ENCODE measurements at places on chromosomes 1 and 21.

- DNase-seq: no peak
Measured at GRCh38 chr1:244209955-244210354, 158.9 kb downstream of the ZBTB18 start.

- DNase-seq: no peak
Measured at GRCh38 chr1:100394285-100394684, 42.0 kb downstream of the CDC14A start.

DNA sequence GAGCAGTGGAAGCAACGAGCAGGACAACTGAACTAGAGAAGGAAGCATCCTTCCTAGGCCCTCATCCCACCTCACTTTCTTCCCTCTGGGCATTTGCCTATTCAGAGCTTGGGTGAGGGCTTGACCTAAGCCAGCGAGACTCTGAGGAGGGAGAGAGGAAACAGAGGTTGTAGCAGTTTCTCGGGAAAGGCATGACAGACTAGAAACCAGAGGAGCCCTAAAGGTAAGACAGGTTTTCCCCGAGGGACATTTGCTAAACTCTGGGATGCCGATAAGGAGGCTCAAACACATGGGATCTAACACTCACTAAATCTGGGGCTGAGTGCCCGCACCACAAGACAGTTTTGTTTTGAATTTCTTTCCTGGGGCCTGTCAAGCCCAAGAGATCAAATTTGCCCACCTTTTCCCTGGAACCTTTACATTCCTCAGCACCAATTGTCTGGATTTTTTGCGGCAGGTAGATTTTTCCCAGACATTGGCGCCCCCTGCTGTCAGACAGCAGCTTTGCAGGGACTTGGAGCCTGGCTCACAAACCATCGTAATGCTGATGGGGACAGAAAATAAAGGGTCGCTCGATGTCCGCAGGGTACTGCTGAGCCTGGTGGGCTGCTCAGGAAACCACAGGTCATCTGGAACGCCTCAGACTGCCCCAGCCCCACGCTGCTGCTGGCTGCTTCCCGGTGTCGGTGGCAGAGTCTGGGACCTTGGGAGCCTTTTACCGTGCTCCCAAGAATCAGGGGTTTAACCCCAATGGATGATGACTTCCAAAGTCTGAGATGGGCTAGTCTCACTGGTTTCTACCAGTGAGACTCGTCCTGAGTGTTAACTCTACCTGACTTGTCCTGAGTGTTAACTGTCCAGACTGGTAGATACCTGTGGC is 23.4 kb upstream of the TSPAN2 start:
- peak; percentile 29 for DNase-seq

GRCh38 chr1:20885121-20885520 is 98.0 kb upstream of the HP1BP3 start:
- peak; percentile 35 for DNase-seq

DNA sequence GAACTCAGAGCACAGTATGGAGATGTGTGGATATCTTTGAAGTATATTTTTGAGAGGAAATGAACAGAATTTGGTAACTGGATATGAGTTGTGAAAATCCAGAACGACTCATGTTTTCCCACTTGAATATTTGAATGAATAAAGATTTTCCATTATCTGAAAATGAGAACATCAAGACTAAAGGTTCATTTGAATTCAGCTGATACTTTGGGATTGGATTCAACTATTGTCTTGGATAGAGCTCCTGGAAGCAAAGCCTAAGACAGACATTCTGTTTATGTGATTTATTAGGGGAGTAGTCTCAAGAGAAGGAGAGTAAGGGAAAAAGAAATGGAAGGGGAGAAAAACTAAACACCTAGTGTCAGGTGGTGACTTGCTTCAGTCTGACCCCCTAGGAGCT is 256.0 kb upstream of the LYPLAL1 start:
- no peak for DNase-seq

DNA sequence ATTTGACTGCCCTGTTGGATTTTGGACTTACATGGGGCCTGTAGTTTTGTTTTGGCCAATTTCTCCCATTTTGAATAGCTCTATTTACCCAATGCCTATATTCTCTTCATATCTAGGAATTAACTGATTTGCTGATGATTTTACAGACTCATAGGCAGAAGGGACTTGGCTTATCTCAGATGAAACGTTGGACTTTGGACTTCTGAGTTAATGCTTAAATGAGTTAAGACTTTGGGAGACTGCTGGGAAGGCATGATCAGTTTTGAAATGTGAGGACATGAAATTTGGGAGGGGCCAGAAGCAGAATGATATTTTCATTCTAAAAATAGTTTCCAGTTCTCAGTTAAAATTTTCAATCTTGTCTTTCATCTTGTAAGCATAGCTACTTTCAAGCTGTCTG is 222.3 kb downstream of the COP1 start:
- no peak for DNase-seq

DNA sequence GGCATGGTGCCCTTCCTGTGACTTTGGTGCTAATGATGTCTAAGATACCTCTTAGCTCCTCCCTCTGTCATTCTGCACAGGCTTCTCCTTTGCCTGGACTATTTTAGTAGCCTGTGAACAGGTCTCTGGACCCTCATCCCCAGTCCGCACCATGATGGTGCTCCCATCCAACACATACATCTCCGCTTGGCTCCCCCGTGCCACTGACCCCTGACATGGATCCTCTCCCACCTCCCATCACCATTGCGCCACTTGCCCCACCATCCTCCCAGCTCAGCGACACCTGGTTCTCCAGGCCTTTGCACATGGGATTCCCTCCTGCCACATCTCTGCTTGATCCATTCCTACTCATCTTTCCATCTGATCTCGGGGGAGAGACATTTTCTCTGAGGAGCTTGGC is 33.9 kb downstream of the RUNX3 start:
- DNase-seq: no peak

DNA sequence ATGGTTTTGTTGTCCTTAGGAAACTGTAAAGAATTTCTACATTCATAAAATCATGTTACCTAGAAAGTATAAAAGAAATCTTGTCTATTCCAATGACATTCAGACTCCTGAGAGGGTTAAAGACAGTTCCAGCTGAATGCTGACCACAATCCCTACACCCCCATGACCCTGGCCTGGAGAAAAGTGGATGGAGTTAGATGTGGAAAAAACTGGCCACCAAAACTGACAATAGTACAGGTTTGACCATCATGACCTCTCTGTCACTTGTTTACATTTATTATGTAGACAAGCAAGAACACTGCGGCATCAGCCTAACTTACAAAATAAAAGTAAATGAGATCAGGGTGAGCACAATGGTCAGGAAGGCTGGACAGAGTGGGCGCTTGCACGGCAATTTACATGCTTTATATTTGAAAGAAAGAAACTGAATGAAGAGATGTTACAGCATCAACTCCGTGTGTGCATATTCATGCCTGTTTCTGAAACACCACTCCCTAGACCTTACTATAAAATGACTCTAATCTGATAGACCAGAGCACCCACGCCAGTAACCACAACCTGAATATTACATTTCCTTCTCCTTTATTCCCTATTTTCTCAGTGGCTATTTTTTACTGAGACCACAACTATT is 116.0 kb downstream of the ESRRG start:
- no peak for DNase-seq

DNA sequence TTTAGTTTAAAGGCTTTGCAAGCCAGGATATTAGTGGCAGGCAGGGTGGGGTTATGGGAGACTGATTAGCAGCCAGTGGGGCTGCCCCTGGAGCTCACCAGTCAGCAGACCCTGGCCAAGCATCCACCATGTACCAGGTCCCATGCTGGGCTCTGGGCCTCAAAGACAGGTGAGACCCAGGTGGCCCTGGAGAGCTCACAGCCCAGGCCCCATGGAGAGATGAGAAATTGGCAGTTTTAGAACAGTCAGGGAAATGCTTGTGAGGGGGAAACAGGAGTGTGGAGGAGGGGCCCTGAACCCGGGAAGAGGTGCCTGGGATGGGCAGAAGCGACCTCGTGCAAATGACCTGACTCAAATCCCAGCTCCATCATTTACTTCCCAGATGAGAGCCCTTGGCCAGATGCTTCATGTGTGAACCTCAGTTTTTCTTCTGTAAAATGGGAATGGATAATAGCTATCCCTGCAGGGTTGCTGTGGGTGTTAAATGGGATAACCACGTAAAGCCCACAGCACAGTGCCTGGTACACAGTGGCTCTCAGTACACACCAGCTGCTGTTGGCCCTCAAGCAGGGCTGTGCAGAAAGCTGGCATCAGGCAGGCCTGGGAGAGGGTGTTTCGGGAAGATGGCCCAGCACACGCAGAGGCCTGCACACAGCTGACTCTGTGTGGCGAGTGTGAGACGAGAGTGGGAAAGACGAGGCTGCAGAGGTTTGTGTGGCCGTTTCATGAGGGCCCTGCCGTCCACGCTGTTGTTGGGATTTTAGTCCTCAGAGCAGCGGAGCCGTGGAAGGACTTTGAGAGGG is 518.5 kb downstream of the PTPRU start:
- DNase-seq: no peak

- DNase-seq: peak; percentile 33
Measured at GRCh38 chr1:105793536-105794146, 1262.8 kb upstream of the PRMT6 start.

GRCh38 chr1:36285443-36286101 is 20.6 kb upstream of the SH3D21 start:
- DNase-seq: peak; percentile 82

DNA sequence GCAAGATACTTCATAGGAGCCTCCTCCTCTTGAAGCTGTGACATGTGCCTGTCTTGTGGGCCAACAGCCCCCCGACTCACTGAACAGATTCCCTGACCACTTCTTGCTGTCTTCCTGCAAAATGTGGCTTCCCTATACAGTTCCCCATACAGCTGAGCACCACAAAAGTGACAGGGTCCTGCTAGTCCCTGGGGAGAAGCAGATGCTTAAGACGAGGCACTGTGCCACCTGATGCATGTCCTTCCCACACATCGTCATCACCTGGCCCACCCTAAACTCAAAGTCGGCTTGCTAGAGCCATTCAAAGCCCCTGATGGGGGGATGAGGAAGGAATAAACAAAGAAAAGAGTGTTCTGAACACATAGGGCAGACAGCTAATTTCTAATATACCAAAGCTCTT is 29.2 kb upstream of the ETV3 start:
- no peak for DNase-seq

DNA sequence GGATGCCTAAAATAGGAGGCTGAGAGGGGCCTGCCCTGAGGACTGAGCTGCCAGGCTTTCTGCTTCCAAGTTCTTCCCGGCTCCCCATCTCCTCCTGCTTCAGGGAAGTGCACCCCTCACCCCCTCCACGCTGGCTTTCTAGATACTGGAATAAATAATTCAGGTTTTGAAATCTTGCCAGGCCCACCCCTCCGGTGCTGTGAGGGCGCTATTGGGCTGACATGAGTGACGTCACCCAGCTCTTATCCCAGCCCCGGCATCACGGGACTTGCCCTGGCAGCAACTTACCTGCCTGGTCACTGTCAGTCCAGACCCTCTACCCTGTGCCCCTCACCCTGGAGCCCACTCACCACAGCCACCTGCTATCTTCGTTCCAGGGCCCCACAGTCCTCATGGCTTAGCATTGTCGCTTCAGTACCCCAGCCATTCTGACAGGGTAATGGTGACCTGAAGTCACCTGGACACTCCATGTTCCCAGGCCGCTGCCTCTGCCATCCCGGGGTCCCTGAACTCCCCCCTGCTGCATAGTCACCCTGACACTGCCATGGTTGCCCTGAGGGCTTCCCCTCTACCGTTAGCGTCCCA is 819 bp upstream of the GPR3 start:
- DNase-seq: peak; percentile 63

- DNase-seq: peak; percentile 22
Measured at GRCh38 chr1:9315411-9316079, 22.9 kb downstream of the SPSB1 start.

DNA sequence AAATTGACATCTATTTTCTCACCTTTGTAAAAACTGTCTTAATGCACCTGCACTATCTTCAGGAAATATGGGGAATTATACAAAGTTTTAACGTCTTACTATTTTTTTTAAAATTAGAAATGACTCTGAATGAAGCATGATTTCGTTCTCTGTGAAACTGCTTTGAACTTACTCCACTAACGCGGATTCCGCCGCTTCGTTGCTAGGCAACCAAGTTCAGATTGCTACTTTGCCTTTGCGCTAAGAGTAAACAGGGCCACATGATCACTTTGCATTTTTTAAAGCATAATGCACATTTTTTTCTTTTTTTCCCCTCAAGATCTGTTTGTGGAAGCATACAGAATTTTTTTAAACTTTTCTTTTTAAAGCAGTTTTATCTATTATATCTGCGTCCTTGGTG is 690.5 kb downstream of the BRINP3 start:
- DNase-seq: peak; percentile 12

GRCh38 chr21:37172646-37173045 is 94.5 kb downstream of the VPS26C start:
- DNase-seq: no peak

DNA sequence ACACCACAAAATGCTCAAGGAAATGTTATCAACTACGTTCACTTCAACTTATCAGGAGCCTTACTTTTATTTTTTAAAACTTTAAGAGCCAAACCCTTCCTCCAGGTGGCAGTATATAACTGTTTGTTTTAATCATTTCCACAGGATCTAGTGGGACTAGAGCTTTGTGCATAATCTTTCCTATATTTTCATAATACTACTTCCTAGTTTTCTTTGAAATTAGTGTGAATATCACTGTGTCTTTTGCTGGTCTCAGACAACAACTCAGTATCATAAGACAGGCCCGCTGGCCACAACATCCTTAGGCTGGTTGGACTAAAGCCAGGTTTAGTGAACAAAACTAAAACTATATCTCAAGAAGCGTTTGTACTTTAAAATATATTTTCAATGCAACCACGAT is 145.5 kb downstream of the TIAM1 start:
- peak; percentile 57 for DNase-seq

GRCh38 chr1:87684713-87685205 is 356.1 kb downstream of the LMO4 start:
- DNase-seq: peak; percentile 59

DNA sequence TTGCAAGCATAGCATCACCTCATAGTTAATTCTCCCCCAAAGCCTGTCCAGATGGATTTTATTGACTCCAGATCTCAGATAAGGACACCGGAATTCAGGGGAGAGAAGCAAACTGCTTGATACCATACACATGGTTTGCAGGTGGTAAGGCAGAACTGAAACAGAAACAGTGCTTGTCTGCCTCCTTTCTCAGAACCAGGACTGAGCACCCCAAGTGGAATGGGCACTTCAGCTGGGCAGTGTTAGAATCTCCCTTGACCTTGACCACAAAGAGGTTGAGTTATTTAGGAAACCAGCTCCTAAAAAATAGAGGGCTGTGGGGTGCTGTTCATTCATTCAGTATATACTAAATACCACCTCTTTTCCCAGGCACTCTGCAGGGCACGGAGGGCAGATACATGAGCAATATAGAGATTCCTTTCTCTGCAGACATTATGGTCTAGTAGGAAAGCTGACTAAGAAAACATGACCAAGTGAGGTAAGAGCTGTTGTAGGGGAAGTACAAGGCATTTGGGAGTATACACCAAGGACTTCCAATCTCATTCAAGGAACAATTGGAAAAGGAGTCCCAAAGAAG is 185.2 kb downstream of the C1orf94 start:
- no peak for DNase-seq

- DNase-seq: no peak
Measured at GRCh38 chr1:32749332-32749731, 46.8 kb upstream of the SYNC start.

DNA sequence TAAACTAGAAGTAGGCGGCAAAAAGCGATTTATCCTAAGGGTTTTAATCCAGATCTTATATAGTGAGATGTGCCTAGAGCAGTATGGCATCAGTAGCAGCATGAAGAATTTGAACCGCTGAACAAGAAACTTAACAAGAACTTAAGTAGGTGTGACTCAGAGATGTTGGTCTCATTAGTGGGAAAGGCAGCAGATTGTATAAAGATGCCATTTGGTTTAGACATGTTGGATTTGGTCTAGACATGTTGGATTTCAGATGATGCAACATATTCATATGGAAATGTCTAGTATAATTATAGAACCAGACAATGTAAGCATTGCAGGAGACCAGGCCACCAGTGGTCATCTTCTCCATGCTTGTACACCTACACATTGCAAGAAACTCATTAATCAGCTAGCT is 42.1 kb upstream of the ZP4 start:
- peak; percentile 54 for DNase-seq
